Hematopoietic multipotent progenitor cell treated with erythropoietin and hydrocortisone succinate and interleukin-3 and kit ligand, for 15 days (in vitro differentiated cells): ENCODE measurements at places on chromosomes 6 and 20.

DNA sequence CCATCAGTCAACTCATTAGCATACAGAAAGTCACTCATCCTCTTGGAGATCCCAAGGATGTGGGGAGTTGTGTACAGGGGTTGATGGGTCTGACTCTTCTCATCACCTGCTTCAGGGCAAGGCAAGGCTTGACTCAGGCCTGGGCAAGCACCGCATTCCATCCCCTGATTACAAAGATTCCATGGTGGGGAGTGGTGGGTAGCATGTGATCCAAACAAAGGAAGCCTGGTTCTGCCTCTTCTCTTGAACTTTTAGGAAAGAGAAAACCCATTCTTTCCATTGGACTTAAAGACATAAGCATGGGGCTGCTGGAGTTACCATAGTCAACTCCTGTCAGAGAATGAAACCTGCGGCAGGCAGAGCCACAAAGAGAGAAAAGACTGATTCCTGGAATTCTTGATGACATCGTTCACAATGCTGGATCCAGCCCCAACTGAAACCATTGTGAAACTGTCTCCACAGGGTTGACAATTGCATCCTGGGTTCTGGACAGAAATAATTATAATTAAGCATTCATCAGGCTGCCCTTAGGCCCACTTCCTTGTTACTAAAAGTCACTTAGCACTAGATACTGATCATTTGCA is 235.8 kb upstream of the KCNG1 start:
- no peak for DNase-seq

DNA sequence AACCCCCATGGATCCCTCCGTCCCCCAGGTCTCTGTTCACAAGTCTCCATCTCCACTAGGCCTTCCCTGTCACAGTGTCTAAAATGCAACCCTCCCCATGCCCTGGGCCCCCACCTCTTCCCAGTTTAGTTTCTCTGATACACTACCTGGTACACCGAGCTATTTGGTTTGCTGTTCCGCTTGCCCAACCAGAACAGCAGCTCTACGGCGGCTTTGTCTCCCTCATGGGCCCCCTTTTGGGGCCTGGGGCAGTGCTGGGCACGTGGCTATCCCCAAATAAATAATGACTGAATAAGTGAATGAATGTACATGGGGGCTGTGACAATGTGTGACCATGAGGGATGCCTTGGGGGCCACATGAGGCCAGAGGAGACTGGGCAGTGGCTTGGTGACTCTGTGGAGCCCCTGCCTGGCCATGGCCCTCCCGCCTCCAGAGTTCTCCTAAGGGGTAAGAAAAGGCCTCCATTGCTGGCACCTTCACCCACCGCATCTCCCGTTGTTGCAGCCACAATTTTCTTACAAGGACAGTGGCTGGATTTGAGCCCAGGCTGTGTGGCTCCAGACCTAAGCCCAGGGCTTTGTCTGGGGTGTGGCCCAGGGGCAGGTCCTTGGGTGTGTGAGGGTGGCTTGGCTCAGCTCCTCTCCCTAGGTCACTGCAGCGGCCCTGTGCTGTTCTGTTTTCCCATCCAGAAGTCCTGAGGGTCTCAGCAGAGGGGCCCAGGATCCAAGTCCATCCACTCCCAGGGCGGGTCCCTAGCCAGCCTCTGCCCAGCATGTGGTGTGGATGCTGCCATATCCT is 408.5 kb upstream of the SULF2 start:
- no peak for DNase-seq

DNA sequence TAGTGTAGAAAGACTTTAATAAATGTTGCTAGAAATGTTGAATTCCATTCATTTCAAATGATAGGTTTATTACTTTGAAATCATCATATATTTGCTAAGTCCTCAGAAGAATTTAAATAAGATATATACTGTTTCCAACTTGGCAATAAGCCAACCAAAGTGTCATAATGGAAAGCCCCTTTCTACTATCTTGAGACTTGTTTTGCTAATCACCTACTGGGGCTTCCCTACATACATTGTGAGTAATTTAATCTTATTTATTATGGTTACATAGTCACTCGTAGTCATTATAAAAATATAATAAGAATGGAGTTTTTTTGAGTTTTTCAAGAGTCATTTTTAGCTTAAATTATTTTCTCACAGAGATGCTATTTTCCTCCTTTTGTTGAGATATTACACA is 20.7 kb downstream of the COL19A1 start:
- no peak for DNase-seq

DNA sequence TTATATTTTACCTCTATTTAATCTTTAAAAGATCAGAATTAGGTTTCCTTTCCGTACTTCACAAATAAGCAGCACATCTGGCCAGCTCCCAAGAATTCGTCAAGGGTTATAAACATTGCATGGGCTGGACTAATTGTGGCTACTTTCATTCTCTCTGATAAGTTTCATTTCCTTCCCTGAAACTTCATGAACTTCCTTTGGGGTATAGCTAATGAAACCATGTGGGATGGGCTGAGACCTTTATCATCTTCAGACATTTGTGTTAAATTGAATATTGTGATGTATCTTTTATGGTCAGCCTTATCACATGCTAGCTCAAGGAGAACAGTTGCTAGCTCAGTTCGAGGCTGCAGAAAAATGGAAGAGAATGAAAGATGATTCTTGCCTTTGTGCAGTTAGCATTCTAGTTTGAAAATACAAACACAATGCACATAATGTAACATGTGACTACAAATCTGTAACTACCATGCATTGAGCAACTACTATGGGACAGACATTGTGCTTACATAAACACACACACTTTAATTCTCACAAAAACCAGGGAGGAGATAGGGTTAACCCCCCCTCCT is 1.7 kb upstream of the GMPR start:
- peak; percentile 68 for DNase-seq

DNA sequence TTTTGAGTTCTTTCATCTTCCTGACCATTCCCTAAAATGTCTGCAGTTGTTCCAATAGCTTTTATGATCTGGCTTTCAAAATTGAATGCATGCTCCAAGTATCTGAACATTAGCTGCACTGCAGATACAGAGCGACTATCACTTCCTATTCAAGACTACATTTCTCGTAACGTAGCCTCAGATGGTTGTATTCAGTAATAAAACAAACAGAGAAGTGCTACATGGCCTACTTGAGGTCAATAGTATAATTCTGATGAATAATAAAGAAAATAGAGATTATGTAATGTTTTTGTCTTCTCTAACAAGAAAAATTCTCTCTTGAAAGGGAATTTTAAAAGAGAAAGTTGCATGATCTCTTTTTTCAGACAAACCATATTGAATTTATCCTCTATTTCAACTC is 333.9 kb upstream of the IRAK1BP1 start:
- no peak for DNase-seq

DNA sequence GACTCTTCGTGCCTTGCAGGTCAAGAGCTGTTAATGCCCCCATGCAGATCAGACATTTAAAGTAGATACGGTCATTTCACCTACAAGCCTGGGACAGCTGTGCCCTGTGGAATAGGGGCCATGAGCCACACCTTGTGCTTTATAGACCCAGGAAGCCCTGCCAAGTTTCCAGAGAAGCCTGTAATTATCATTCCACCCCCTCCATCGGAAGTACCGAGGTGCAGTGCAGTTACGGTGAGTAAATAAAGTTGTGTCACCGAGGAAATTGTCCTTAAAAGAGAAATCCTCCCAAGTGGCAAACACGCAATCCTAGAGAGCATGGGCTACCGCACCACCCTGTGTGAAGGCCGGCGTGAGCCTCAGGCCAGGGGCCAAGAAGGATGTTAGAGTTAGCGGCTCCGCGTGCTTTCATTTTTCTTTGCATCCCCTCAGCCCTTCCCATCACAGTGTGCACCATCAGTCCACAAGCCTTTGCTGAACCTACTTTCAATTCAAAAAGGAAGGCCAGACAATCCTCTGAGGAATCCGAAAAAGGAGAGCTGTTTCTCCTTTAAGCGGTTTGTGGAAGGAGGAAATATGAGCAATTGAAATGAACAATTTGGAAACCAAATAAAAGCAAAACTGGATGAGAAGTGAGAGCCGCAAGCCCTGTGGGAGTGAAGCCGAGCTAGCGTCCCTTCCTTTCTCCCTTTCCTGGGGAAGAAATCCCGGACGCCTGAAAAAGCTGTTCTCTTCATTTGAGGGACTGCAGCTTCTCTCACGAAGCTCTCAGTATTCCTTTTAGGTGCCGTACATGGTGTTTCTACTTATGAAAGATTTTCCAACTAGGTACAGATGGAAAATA is 183.3 kb upstream of the PDE10A start:
- DNase-seq: no peak

- DNase-seq: no peak
Observed at GRCh38 chr6:49540614-49541013, 9.9 kb upstream of the C6orf141 start.

GRCh38 chr20:50468378-50468798 is 41.8 kb upstream of the PTPN1 start:
- no peak for DNase-seq

GRCh38 chr6:55756531-55757031 is 118.8 kb downstream of the BMP5 start:
- no peak for DNase-seq

DNA sequence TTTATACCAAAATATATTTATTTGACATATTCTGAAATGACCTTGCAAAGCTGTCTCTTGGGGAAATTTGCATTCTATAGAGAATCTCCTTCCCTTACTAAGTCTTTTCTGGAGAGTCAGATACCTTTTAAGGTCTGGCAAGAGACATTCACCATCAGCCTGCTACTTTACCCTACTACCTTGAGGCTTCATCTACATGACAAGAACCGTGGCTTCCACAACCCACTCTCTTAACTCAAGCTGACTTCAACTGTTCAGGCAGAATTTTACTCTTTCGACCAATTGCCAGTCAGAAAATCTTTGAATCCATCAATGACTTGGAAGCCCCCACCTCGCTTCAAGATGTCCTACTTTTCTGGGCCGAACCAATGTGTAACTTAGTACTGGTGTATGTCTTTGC is 314.2 kb downstream of the LAMA2 start:
- no peak for DNase-seq

DNA sequence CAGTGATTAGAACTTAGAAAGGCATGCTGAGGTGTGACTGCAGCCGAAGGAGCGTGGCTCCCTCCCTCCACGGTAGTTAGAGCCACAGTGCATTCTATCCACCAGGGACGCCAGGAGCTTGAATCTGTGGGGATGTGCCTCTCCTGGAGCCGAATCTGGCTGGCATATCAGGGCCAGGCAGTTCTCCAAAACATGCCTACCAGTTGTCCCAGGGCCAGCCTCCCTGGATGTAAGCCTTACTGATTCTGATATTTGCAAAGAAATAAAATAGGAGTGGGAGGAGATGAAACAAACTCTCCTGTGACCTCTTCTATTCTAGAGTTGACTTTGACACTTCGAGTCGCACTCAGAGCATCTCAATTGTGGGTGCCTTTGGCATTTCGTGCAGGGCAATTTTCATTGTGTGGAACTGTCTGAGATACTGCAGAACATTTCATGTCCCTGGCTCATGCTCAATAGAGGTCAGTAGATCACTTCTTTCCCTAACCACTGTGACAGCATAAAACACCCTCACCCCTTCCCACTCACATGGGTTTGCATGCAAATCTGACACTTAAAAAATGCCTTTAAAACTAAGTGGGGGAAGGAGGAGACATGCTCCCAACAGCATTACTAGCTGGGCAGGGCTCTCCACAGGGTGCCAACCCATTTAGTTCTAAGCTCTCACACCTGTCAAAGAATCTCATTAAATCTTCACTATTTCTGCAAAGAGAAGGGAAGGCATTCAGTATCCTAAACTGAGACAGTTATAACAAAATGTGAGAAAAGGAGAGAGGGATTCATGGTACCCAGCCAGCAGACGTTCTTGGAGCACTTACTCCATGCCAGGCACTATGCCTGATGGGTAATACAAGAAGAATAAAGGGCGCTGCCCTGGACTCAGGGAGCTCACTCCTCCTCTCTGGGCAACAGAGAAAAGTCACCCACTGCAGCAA is 378.9 kb downstream of the PREX1 start:
- no peak for DNase-seq

DNA sequence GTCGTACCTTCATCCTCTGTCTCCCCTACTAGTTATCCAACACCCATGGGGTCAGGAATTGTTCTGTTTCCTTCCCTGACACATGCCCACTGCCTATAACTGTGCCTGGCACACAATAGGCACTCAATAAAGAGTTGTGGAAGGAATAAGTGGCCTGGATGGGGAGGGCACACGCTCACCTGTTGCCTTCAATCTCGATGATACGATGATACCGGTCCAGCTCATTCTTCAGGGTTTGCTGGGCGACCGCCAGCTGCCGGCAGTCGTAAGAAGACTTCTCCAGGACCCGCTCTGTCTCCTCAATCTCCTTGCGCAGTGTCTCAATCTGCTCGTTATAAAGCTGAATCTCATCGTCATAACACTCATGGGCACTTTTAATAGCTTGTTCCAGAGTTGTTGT is 32.5 kb downstream of the BFSP1 start:
- no peak for DNase-seq

DNA sequence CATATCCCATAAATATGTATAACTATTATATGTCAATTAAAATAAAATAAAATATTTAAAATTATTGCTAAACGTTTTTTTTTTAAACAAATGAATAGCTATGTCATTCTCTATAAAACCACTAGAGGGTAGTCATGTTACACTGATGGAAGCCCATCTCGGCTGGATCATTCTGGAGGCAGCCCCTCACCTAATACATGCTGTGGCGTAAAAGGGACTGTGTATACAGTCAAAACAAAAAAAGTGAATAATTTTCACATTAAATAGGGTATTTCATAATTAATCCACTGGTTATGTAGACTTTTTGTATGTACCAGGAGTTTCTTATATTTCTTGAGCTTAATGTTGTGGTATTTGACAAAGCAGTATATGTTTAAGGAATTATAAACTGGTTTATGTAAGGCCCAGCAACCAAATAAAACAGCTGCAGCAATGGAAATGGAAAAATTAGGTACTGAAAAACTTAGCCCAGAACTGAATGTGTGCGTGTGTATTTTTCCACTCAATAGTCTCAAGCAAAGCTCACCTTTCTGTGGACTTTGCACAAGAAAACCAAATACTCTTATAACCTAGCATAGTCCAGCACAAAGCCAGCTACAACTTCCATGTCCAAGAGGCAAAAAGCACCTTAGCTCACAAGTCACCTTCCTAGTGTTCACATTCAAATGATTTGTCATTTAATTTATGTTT is 81.7 kb downstream of the COL9A1 start:
- DNase-seq: peak; percentile 30

GRCh38 chr20:61621035-61621730 is 369.1 kb downstream of the CDH4 start:
- no peak for DNase-seq
